Effector memory CD4-positive, alpha-beta T cell (primary cell): ENCODE measurements at places on chromosomes 6 and 20.
A peak's percentile ranks its signal among the peaks of the same experiment; 100 is the strongest.

GRCh38 chr6:152206072-152206818, 398.8 kb downstream of the ESR1 start:
- peak; percentile 10 for DNase-seq

GRCh38 chr20:5524896-5525295, 208.1 kb upstream of the PROKR2 start:
- no peak for DNase-seq

- no peak for DNase-seq
Measured at GRCh38 chr6:150134280-150134920, 8.4 kb upstream of the PPP1R14C start.

DNA sequence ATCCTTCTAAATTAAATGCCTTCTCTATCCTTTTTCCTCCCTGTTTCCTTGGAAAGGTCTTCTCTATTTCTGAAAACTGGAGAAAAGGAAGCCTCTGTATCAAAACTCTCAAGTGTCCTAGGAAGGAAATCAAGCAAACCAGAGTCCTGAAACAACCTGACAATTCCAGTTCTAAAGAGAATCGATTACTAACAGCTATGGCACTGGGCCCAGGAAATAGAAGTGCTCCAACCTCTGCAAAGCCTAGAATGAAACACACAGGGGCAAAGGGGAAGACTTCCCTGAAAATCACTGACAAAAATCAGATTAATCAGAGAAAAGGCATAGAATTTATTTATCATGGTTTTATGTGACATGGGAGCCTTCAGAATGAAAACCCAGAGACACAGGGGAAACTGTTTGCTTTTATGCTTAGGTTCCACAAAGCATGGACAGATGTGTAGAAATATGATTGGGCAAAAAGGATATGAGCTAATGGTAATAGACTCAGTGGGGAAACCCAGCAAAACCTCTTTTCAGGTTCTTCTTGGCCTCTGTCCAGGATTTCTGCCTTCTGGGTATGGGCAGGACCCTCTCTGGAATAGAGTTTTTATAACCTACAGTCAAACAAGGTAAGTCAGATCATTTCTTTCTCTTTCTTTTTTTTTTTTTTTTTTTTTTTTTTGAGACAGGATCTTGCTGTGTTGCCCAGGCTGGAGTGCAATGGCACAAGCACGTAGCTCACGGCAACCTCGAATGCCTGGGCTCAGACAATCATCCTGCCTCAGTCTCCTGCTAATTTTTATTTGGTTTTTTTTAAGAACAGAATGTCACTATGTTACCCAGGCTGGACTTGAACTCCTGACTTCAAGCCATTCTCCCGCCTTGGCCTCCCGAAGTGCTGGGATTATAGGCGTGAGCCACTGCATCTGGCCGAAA, 91.7 kb downstream of the CD24 start:
- DNase-seq = no peak

GRCh38 chr20:60565083-60565482, 606.9 kb downstream of the CDH26 start:
- DNase-seq = no peak
